ENCODE measurements at places on chromosomes 4 and X.
A peak's percentile ranks its signal among the peaks of the same experiment; 100 is the strongest.

- no peak for DNase-seq
Observed at GRCh38 chrX:136742721-136743379, 37.9 kb downstream of the ARHGEF6 start.

DNA sequence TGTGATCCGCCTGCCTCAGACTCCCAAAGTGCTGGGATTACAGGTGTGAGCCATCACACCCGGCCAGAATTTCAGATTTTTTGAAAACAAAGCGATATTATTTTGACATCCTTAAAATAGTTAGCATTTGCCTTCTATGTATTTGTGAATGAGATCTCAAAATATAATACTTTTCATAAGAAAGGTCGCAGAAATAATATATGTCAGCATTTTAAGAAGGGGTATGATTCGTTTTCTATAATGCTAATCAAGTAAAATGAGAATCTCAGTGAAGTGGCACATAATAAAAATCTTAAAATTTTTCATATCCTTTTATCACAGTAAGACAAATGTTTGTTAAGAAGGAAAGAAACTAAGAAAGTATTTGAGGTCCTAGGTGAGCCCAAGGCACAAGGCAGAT, 52.2 kb downstream of the GRSF1 start:
- no peak for DNase-seq

DNA sequence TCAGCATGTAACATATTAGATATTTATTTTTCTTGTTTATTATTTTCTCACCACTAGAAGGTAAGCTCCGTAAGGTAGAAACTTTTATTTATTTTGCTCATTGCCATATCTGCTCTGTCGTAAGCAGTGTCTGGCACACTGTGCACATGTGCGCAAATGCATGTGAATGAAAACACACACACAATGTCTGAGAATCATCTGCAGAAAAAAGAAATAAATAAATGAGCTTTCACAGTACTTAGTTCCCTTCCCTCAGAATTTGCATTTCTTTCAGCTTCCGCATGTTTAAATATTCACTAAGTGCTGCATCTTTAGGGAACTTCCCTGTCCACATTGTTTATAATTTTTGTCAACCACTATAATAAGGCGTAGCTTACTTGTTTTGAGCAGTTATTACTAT, 963.0 kb upstream of the PABPC4L start:
- DNase-seq = no peak

- peak; percentile 54 for DNase-seq
Observed at GRCh38 chr4:8435656-8436121, 4.8 kb downstream of the ACOX3 start.

DNA sequence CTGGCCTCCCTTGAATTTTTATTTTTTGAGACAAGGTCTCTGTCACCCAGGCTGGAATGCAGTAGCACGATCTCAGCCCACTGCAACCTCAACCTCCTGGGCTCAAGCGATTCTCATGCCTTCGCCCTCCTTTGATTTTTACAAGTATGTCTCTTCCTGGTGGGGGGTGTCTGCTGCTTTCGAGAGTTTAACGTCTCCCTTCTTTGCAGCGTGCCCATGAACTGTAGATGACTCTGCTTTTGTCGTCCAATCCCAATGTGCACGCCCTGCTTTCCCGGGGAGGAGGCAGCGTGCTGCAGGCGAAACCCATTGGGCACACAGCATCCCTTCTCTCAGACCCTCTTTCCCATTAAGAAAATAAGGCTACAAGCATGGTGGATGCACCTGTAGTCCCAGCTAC, 7.0 kb downstream of the PRKX start:
- DNase-seq = no peak

GRCh38 chr4:4420421-4420820, 33.5 kb downstream of the NSG1 start:
- no peak for DNase-seq

GRCh38 chr4:876780-877179, 50.9 kb upstream of the CPLX1 start:
- DNase-seq = no peak

DNA sequence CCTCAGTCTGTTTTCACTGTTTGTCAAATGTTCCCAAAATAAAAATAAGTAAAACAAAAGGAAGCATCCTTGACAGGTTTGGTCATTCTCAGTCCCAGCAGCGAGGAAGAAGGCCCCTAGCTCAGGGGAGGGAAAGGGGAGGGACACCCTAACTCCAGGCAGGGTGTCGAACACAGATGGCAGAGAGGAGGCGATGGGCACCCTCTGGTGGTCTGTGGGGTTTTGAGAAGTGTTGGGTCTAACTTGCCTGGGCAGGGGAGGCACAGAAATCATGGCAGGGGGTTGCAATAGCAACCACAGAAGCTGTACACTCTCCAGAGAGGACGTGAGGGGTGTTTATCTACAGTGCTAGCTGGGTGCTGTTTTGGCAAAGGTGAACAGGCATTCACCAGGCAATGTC, 229.8 kb upstream of the SFRP2 start:
- DNase-seq = peak; percentile 6

DNA sequence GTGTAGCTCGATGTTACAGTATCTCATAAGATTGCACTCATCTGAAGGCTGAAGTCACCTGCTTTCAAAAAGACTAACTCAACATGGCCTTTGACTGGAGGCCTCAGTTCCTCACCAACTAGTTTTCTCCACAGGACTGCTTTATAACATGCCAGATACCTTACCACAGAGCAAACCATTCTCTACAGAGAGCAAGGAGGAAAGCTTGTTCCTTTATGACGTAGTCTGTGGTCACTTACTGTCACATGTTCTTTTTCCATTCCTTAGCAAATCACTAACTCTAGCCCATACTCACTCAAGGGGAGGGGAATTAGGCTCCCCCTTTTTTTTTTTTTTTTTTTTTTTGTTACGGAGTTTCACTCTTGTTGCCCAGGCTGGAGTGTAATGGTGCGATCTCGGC, 3.2 kb downstream of the THAP9 start:
- peak; percentile 66 for DNase-seq

GRCh38 chrX:10119399-10119990, 37.3 kb upstream of the CLCN4 start:
- peak; percentile 84 for DNase-seq

DNA sequence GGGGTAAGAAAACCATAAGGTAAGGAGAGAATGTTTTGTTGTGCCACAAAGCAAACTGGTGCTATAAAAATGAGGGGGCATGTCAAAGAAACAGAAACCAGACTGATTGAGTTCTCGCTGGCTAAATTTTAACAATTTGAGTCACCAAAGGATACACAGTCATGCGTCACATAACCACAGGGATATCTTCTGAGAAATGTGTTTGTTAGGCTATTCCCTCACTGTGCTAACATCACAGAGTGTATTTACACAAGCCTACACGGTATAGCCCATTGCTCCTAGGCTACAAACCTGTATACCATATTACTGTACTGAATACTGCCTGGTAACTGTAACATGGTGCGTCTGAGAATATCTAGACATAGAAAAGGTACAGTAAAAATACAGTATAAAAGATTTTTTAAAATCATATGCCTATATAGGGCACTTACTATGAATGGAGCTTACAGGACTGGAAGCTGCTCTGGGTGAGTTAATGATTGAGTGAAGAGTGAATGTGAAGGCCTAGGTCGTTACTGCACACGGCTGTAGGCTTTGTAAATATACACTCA, 50.1 kb downstream of the FBXW7 start:
- peak; percentile 92 for DNase-seq

DNA sequence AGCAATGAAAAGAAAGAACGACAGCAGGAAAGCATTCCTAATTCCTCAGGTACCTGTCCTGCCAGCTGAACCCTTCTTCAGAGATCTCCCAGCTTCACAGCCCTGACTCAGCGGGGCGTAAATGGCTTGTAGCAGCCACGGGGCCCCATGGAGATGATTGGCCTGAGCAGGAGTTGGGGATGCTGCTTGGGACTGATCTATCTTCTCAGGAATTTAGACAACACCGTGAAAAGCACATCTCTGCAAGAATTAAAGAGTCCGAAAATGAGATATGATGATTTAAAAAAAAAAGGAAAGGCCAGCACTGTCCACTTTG, 22.5 kb upstream of the SLC25A4 start:
- no peak for DNase-seq

DNA sequence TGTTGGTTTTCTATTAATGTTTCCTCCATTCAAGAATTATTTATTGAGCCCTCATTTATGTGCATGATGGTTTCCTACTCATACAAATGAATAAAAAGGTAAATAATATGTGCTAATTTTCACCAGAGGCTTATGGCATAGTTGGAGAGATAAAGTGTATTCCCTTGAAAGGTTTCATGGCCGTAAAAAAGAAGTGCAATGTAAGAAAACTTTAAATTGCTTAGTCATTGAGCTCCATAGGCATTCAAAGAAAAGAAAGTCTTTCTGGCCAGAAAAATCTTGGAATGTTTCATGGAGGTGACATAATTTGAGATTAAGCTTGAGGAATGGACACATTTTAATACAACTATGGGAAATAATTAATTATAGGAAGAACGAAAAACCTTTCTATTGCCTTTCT, 8.7 kb downstream of the KLHL4 start:
- no peak for DNase-seq

GRCh38 chr4:125316401-125316790, 1.6 kb downstream of the FAT4 start:
- DNase-seq = no peak

DNA sequence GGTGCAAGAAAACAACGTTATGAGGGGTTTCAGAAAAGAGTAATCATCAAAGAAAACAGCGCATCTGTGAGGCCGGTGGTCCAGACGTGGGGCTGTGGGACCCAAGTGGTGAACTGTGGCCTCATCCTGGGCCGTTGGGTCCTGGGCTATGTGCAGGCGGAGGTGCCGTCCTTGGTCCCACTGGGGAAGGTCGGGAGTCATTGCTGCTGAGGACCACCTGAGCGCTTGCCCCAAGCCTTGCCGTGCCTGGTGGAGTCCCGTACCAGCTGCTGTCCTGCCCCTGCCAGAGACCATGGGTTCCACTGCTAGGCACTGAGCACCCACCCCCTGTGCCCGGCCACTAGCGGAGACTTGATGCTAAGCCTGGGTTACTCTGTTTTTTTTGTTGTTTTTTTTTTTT, 25.5 kb upstream of the UVSSA start:
- no peak for DNase-seq

DNA sequence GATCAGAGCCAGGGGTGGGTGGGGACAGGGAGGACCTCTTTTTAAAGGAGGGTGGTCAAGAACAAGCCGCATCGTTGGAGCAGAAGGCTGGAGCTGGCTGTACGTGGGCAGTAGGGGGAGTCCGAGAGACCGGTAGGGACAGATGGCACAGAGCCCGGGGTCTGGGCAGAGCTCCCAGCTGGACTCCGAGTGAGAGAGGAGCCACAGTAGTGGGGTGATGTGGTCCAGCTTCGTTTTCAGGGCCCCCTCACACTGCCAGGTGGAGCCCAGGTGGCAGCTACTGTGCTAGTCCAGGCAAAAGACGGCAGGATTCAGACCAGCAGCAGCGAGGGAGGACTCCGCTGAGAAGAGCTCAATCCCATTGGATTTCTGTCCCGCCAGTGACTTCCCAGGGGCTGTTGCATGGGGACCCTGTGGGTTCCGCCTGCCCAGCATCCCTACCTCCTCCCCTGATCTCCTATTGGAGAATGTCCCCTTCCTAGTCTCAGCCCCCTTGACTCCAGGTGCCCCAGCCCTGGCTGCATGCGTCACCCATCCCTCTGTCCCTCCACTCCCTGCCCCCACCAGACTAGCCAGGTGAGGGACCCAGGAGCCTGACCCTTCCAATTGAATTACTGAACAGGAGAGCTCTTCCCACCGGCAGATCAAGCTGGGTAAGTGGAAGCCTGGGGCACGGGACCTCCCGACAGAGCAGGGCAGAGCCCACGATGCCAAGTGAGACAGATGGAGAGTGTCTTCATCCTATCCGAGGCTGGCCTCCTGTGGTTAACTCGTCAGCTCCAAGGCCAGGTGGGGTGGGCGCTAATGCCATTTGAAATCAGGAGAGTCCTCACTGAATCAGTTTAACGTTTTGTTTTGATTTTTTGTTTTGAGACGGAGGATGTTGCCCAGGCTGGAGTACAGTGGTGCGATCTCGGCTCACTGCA, 2.9 kb downstream of the ARHGAP4 start:
- DNase-seq = peak; percentile 35

DNA sequence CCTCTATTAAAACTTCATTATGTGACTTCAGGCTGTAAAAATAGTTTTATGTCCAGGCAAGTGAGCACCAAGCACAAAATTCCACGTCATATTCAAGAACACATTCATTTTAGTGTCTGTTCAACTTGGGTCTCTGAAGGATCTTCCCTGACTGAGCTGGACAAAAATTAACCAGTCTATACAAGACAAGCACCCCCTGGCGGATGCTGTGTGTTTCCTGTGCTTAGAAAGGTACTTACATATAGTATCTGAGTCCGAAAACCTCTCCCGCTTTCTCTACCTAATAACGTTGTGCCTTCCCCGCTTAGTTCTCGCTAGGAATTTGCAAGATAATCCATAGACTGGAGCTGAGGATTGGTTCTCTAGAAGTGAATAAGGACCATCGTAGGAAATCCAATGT, 2214.5 kb upstream of the TENM3 start:
- DNase-seq = no peak

- DNase-seq = no peak
Observed at GRCh38 chr4:155271557-155271956, 63.1 kb downstream of the NPY2R start.

- DNase-seq = no peak
Observed at GRCh38 chrX:46569621-46570020, 3.9 kb upstream of the CHST7 start.

- DNase-seq = no peak
Observed at GRCh38 chr4:95068401-95068800, 310.6 kb downstream of the BMPR1B start.

GRCh38 chrX:17882680-17883079, 21.6 kb upstream of the RAI2 start:
- DNase-seq = no peak

GRCh38 chr4:182447767-182448280, 204.6 kb downstream of the TENM3 start:
- no peak for DNase-seq

GRCh38 chr4:137367620-137368019, 164.7 kb downstream of the PCDH18 start:
- no peak for DNase-seq

- DNase-seq = peak; percentile 19
Observed at GRCh38 chr4:104491481-104492182, 3.1 kb downstream of the CXXC4 start.

- no peak for DNase-seq
Observed at GRCh38 chrX:57178605-57179004, 41.4 kb upstream of the SPIN2A start.

DNA sequence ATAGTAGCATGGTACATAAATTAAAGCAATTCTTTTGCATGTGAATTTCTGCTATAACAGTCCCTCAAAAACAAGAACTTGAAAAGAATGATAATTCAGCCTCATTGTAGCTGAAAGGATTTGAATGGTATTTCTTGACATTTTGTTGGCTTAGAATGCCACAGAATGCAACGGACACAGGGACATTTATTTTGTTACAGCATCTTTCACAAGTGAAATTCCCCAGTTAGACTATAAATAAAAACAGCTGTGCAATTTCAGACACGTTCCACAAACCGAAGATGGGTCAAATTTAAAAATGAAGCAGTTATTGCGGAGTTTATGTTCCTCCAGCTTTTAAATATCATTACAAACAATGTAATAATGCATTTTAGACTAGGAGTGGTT, 82.8 kb upstream of the AMELX start:
- DNase-seq = no peak
